HTR-8/SVneo (cell line): ENCODE measurements at places on chromosomes 1 and 21.

GRCh38 chr1:60890664-60891063 is 191.7 kb upstream of the NFIA start:
- DNase-seq: no peak

DNA sequence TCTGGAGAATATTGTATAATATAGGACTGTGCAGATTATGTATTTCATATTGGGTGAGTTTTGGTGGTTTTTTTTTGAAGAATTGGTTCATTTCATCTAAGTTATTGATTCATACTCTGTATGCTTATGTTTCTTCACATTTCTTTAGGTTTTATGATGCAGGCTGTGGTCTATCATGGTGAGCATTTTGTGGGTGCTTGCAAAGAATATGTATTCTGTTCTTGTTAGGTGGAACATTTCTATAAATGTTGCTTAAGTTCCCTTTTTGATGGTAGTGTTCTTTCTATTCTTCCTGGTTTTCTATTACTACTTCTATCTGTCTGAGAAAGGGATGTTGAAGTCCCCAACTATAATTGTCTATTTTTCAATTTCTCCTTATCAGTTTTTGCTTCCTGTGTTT is 42.6 kb downstream of the PKN2 start:
- DNase-seq: no peak

DNA sequence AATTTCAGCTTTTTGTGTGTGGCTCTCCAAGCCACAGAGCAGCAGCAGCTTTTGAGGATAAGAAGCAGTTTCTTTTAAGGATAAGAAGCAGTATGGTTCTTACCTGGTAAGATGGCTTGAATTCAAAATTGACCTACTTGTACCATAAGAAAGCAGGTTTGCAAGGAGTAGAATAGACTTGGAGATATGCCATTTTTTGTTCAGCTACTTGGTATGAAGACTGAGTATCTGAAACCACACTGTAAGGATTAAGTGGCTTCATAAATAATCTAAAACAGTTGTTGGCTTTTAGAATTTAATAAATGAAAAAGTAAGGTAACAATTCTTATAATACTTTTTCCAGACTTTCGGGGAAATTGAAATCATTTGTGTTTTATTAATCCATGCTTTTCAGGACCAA is 74.2 kb downstream of the ATF6 start:
- no peak for DNase-seq

- no peak for DNase-seq
Measured at GRCh38 chr1:218211241-218211640, 73.9 kb upstream of the RRP15 start.

- DNase-seq: no peak
Measured at GRCh38 chr1:8097908-8098307, 71.8 kb upstream of the ERRFI1 start.

DNA sequence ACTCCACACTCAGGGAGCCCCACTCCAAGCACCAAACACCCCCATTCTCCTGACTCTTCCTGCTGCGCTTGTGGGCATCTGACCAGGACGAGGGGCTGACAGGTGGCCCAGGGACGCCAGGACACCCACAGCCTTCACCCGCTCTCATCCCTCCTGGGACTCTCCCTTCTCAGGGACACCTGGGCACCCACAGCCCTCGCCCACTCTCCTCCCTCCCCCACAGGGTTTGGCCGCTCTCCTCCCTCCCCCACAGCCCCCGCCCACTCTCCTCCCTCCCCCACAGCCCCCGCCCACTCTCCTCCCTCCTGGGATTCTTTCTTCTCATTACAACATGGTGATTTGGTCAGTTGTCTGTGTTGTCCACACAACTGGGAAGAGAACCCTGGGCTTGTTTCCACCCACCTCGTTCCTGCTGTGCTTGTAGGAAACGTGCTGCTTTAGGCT is 43.4 kb downstream of the PRDM15 start:
- DNase-seq: no peak
